ENCODE measurements at places on chromosomes 7 and 10.
A peak's percentile ranks its signal among the peaks of the same experiment; 100 is the strongest.

GRCh38 chr10:50582766-50583762 is 40.7 kb downstream of the SGMS1 start:
- no peak for DNase-seq

GRCh38 chr10:50567384-50567783 is 56.4 kb downstream of the SGMS1 start:
- DNase-seq, result no peak

DNA sequence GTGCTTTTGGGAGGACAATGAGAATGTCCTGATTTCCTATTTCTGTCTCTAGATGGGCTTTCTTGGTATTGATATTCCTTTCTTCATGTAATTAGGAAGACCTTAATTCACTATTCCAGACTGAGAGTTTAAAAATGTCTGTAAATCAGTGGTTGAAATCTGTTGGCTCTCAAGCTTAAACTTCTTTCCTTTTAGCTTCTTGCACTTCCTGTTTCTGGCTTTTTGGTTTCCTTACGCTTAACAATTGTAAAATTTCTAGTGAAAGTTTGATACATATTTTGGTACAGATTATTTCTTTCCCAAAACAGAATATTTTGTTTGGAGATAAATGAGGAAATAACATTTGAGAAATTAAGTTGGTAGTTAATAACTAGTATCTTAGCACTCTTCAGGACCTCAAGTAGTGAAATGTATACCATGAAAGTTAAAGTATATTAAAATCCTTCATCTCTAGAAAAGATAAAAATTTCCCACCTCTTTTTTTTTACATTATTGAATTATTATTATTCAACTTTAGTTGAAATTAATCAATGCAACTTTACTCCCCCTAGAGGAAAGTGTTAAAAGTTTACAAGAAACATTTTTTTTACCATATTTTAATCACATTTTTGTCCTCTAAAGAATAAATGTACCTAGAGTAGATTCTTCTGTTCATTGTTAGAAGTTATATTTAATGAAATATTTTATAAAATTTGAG is 137.2 kb downstream of the PHTF2 start:
- no peak for DNase-seq

GRCh38 chr7:26151953-26152781 is at the start of gene NFE2L3:
TSS of gene NFE2L3 (plus strand) at chr7:26152198. CDS start at chr7:26152499, 301 bp downstream.
- peak; percentile 40 for DNase-seq

- DNase-seq, result no peak
Measured at GRCh38 chr7:92368741-92369140, 78.5 kb upstream of the GATAD1 start.

- no peak for DNase-seq
Measured at GRCh38 chr7:27361522-27361921, 118.9 kb downstream of the EVX1 start.

DNA sequence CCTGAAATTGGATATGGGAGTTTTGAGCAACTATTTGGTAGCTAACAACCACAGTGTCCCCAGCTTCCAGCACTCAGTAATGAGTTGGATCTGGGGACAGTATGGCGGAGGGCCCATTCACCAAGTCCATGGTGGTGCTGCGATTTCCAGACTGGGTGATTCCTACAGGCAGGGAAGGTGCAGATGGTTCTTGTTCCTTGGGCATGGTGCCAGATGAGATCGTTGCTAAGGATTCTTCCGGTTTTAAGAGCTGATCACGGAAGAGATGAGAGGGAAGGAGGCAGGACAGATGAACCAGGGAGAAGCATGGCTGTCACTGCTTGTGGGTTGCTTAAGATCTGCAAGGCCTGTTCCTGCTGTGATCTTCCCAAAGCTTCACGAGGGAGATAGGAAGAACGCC is 380.3 kb downstream of the TCERG1L start:
- DNase-seq, result no peak

GRCh38 chr7:116342125-116342524 is 131.8 kb downstream of the TES start:
- DNase-seq, result no peak

DNA sequence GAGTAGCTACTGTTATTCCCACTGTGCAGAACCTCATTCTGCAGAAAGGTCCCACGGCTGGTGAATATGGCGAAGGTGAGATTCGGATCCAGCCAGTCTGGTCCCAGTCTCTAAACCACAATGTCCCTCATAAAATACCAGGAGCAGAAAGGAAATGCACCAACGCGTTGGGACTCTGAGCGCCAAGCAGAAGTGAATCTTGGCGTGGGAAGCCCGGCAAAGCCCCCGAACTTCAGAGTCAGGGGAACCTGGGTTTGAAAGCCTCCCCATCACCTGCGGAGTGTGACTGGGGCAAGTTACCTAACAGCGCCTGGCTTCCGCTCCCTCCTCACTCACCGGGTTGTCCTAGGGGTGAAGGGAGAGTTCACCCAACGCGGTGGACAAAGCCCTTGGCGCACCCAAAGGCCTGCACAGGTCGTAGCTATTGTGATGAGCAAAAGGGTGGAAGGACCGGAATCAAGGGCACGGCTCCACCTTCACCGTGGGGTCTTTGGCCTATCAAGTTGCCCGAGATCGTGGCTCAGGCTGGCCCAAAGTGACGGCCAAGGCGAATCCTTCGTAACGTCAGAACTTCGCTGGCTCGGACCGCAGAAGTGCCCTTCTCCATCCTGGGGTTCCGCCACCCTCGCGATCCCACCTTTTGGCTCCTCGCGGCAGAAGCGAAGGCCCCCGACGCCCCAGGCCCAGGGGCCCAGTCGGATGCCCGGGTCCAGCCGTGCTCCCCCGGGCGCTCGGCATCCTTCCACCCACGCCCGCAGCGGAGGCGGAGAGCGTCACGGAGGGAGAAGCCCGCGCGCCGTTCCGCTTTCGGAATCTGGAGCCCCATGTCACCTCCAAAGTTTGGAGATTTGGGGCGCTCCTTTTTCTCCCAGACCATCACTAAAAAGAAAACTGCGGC is 811 bp downstream of the RGS10 start:
- DNase-seq, result peak; percentile 40

DNA sequence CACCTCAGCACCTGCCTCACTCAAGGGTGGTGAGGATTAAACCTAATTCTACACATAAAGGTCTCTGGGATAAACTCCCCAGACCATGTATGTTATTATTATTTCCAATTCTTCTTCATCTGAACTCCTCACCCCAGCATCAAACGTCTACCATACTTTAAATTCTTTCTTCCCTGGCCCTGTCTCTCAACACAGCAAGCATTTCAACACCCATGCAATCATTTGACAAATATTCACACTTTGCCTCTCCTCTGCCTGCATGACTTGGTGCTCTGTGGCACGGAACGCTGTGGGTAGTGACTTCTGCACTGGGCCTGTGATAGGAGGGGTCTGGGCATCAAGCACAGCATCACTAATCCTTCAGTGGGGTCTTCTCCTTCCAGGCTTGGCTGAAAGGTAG is 490.8 kb downstream of the TNS3 start:
- DNase-seq, result no peak

DNA sequence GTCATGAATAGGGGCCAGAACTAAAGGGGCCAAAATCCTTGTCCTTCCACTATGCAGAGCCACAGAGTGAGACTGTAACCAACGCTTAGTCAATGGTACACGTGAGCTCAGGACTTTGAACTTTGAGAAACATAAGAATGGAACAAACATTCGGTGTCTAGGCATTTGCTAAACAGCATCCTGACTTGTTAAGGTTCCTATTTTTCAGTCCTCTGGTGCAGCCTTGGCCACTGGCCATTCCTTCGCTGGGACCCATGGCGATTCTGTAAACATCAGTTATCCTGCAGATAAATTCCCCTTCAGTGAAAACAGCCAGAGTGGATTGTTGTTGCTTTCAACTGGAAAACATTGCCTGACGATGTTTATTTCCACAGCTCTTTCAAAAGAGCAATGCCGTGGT is 266.8 kb downstream of the SORCS1 start:
- DNase-seq, result no peak

DNA sequence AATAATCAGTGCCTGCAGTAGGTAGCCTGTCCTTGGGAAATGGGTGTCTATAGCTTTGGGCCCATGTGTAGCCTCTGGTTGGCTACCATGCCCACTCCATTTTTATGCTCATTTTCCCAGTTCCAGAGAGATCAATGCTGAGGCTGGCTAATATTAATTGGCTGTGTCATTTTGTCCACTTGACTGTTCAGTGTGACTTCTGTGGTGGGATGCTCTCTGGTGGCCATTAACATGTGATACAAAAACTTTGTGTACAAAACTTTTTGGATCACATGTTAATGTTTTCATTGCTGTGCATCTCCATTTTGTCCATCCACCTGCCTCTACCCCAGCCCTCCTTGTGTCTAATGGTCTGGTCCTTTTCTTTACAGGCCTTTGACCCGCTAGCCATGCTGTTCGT is 22.7 kb downstream of the VIM start:
- DNase-seq, result no peak

Data from activated CD8-positive, alpha-beta memory T cell treated with anti-CD3 and anti-CD28 coated beads for 1 hour (primary cell).